Hematopoietic multipotent progenitor cell treated with erythropoietin and hydrocortisone succinate and interleukin-3 and kit ligand, for 4 days (in vitro differentiated cells): ENCODE measurements at places on chromosomes 7 and 10.

- peak; percentile 39 for DNase-seq
Measured at GRCh38 chr10:102648889-102649796, 4.9 kb downstream of the TRIM8 start.

- DNase-seq: peak; percentile 1
Measured at GRCh38 chr10:111493024-111493625, 416.3 kb downstream of the ADRA2A start.

- peak; percentile 1 for DNase-seq
Measured at GRCh38 chr10:51124852-51125251, 50.6 kb downstream of the PRKG1 start.

DNA sequence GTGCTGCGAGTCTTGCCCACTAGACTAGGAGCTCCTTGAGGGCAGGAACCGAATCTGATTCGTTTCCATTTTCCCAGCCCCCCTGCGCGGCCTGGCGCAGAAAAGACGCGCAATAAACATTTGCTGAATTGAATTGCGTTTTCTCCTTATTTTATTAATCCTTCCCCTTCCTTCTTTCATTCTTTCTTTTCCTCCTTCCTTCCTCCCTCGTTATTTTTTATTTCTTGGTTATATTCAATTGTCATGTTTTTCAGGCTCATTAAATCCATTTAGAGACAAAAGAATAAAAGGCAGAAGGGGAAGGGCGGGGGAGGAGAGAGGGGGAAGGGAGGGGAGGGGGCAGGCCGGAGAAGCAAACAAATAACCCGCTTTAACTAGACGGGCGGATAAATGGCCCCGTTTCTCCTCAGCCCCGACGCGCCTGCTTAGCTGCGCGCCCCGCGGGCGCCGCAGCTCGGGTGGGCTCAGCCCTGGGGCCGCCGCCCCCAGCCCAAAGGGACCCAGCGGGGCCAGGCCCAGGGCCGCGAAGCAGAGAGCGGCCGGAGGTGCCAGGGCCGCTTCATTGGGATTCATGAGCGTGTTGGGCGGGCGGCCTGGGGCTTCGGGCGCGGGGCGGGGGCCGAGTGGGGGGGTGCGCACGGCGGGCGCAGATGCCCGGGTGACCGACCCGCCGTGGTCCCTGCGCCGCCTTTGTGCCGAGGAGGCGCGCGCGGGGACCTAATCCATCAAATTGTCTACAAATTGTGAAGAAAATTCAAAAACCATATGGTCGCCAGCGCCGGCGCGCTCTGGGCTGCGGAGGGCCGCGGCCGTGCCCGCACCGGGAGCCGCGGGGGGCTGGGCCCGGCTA, 5.0 kb downstream of the LBX1 start:
- DNase-seq: no peak

DNA sequence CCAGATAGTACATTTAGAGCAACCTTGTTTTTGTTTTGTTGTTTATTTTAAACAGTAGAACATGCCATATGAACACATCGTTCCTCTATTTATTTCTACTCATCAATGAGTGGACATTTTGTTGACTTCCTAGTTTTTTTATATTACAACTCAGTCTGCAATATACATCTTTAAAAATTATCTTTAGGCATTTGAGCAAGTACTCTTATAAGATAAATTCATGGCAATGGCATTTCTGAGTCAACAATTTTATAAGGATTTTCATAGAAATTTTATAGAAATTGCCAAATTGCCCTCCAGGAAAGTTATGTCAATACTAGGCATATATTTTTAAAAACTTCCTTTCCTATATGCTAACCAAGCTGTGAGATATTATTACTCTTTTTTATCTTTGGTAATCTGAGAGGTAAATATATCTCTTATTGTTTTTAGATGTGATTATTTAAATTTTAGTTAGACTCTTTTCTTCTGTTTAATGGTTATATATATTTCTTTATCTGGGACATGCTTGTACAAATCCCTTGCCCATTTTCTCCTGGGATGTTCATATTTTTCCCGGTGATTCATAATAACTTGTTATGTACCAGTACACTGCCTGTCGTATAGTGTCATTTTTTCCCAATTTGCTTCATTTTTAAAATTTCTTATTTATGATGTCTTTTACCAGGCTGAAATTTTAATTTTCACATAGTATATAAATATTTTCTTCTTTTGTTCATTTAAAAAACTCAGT, 50.5 kb downstream of the FZD1 start:
- DNase-seq: no peak

DNA sequence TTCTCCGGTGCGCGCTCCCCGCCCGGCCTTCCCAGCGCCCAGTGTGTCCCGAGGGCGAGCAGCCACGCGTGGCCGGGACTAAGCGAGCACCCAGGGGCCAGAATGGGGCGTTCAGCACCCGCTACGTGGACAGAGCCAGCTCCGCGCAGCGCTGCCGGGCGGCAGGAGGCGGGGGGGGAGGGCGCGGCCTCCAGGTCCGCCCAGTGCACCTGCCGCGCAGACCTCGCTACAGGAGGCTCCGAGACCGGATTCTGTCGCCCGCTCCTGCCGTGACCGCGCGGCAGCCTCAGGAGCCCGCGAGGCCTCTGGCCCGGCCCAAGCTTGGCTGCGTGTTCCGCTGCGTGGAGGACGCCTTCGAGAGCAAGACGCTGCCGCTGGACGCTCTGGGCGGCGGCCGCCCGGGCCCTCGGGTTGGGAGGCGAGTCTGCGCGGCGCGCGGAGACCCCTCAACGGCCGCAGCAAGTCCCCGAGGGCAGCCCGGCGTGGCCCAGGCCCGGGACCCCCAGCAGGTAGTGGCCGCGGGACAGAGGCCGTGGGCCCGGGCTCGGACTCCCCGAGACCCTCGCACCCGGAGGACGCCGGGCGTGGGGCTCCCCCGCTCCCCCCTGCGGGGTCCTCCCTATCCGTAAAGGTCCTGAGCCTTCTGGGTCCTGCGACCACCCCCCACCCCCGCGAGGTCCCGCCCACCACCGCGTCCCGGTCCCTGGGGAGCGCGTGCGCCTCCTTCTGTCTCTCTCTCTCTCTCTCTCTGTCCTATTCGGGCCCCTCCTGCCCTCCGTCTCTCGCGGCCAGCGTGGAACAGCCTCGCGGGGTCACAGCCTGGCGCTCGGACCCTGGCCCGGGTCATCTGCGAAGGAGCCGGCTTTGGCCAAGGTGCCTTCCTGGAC, 904 bp upstream of the DPYSL4 start:
- peak; percentile 71 for DNase-seq
